Osteoblast (primary cell): ENCODE measurements at places on chromosomes 1 and 21. TPM values are rescaled to one million over a fixed set of nuclear protein-coding genes. Genes with fewer than 3 reads are reported as not detected.

Gene BATF3
- 0.36 and 0.59 TPM in 2 replicates for total RNA-seq

Gene BMP8B
- total RNA-seq: 0.29 and 0.36 TPM in 2 replicates

Gene TSPAN1
- total RNA-seq: 0.59 and 1.1 TPM in 2 replicates

Gene NBPF9
- 19.9 and 25.3 TPM in 2 replicates for total RNA-seq

Gene NTRK1
- 0.36 and 0.88 TPM in 2 replicates for total RNA-seq

Gene WNT3A
- not detected in 2 replicates for total RNA-seq

DNA sequence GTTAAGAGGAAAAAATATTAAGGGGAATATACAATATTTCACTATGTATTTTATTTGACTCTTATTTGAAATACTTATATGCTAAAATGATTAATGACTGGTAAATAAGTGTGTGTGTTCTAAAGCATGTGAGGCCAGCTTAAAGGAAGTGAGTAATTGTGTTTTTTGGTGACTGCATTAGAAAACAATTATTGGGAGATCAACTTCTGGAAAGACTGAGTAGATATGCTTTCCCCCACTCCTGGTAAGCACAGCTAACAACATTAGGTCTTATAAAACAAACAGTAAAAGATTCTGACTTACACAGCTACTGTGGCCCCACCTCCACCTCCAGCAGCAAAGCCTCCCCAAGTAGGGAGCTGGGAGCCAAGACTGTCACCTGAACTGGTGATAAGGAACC lies 403.0 kb downstream of the SRGAP2C start:
- DNase-seq: no peak

DNA sequence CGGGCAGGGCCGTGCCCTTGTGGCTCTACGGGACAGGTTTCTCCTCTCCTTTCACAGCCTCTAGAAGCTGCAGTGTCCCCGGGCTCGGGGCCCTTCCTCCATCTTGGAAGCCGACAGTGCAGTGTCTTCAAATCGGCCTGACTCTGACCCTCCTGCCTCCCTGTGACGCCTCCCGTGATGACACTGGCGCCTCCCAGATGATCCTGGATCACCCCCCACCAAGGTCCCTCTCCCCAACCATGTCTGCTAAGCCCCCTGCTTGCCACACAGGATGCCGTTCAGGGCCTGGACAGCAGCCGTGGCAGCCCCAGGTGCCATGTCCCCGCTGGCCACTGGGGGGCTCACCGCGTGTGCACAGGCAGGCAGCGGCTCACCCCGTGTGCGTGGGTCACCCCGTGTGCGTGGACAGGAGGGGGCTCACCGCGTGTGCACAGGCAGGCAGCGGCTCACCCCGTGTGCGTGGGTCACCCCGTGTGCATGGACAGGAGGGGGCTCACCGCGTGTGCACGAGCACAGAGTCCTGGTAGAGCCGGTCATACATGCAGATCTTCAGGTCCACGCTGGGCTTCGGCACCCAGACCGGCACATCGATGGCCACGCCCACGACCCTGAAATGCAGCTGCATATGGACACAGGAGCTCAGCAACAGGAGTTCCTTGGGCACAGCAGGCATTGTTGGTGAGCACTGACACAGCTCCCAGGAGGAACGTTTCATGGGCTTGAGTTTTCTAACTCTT lies 24.9 kb upstream of the TMEM52 start:
- DNase-seq: peak; percentile 97

DNA sequence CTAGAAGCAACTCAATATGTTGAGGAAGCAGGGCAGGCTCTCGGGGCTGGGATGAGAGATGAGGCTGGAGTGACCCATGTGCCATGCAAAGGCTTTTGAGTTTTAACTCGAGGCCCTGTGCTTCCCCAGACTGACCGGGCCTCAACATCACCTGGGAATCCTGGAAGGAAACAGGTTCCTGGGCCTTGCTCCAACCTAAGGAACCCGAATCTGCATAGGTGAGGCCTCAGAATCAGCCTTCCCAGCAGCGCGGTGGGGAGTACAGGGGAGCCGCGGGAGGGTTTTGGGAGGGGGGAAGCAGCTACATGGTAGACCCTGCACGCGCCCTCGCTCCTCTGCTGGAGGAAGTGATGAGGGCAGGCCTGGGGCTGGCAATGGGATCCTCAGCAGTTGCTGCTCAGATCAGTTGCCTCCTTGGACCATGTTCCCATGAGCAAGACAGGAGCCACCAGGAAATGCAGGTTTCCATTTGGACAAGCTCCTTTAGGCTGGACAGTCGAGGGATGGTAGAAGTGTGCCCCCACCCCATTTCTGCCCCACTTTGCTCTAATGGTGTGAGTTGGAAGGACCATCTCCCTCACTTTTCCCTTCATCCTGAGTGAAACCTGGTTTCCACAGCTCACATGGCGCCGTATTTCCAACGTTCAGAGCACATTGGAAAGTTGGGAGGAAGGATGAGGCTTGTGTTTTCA lies 4.5 kb upstream of the KIAA1614 start:
- peak; percentile 22 for DNase-seq

GRCh38 chr1:150262388-150263320 lies 5.1 kb downstream of the CA14 start:
- peak; percentile 57 for DNase-seq

DNA sequence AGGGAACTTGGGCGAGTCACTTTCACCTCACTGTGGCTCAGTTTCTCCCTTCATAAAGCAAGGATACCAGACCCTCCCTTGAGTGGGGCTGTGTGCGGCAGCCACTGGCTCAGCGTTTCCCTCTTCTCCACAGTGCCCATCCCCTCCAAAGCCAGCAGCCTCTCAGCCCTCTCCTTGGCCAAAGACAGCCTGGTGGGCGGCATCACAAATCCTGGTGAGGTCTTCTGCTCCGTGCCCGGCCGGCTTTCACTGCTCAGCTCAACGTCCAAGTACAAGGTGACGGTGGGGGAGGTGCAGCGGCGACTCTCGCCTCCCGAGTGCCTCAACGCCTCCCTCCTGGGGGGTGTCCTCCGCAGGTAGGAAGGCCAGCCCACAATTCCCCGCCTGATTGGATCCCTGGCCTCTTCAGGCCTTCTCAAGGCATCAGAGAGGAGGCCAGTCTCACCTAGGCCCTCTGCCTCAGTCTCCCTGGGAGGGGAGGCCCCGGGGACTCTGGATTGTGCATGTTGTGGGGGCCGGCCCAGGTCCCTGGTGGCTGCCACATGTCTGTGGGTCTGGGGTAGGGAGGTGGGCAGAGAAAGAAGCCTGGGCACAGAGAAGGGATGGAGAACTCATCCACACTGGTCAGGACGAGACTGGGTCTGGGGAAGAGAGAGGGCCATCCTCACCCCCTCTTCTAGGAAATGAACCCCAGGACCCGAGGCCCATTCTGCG lies 15.2 kb downstream of the TFAP2E start:
- DNase-seq: peak; percentile 52

GRCh38 chr1:185157599-185158412 lies 839 bp downstream of the SWT1 start:
- DNase-seq: no peak

DNA sequence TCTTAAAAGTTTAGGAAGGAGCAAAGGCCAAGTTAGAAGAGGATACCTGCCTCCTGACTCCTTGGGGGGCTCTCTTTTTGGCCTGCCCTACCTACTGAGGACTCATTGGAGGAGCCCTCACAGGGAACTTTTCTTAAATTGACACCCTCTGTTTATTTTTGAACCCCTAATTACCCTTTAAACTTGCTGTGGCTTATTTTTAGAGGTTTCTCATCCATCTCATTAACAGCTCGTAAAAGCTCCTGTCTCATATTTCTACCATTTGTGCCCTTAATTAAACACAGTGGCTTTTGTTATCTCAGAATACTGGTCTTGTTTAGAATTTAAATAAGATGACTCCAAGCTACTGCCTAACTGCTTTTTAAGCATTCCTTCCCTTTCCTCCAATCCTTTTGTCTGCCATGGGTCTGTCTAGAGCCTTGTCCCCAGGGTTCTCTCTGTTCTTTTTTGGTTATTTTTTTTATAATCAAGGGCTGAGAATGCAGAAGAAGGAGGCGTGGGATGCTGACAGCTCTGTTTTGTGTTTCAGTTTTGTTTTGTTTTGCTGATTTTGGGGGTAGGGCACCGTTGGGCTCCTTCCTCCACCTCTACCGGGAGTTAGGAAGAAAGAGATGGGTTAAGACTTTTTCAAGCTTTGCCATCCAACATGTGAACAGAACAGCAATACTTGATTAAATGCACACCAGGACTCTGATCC lies 78.0 kb downstream of the SYT6 start:
- peak; percentile 29 for DNase-seq

- peak; percentile 91 for DNase-seq
These were observed 15.6 kb upstream of the CHIA start for GRCh38 chr1:111275079-111275478.

DNA sequence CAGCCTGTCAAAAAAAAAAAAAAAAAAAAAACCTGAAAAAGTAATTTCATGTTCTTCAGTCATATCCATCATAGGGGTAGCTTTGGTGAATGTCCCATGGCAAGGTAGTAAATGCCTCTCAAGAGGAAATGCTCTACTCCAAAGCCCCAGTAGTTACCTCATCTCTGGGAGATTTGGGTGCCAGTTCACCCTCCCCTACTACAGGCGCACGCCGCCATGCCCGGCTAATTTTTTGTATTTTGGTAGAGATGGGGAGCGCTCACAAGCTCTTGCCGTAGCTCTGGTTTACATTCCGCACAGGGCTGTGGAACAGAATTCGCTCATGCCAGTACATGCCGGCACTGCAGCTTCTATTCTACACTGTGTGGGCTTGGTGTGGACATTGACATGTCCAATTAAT lies 13.7 kb downstream of the PIK3CD start:
- DNase-seq: no peak

DNA sequence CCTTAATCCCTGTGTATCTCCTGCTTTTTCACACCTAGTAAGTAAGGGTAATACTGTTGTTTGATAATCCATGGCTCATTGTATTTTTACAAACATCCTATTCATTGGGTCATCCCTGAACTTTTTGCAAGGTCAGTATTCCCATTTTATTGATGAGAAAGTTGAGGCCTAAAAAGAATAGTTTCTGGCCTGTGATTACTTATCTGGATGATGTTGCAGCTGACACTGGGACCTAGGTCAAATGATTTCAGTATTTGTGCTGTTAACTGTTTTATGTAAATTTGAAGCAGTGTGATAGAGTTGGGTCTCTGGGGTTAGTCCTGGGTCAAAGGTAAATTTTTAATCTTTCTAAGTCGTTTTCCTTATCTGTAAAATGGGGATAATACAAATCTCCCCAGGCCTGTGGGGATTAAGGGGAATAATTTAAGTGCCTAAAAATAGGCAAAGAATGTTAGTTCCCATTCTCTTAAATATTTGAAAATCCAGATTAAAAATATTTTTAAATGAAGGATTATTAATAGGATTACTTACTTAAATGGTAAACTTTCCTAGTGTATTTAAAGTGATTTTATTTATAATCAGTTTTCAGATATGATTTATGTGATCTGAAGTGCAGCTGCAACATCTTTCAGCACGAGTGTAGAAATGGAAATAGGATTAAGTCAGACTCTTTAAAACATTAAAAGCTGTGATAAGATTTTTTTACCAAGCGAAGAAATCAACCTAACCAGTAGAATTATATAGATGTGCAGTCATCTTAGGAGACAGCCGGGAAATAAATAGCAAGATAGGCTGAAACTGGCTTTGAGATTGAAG lies 4.3 kb downstream of the PPP2R5A start:
- no peak for DNase-seq

- DNase-seq: no peak
These were observed 22.4 kb upstream of the EPS15 start for GRCh38 chr1:51541313-51542050.

DNA sequence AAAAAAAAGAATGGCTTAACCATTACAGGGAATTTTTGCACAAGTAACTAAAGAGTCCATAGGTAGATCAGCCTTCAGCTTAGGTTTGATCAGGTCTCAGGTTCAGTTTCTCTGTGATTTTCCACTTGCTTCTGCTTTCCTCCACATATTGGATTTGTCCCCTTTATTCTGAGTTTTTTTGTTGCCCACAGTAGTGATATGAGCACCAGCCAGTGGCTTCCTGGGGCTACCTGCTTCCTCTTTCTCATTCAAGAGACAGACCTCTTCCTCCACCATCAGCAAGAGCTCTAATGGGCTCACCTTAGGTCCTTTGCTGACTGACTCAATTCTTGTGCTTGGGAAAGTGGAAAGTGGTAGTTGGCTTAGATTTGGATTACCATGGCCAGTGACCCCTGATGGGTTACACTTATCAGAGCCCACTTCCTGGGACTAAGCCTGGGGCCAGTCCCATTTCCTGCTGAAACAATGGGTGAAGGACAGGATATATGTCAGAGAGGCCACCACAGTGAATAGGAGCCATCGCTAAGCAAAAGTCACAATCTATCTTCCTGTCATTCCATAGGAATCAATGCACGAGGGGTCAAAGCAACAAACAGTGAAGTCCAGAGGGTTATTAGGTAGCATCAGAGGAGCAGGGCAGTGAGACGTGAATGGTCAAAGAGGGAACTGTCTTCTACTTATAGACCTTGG lies 12.8 kb upstream of the PLA2G2E start:
- no peak for DNase-seq

DNA sequence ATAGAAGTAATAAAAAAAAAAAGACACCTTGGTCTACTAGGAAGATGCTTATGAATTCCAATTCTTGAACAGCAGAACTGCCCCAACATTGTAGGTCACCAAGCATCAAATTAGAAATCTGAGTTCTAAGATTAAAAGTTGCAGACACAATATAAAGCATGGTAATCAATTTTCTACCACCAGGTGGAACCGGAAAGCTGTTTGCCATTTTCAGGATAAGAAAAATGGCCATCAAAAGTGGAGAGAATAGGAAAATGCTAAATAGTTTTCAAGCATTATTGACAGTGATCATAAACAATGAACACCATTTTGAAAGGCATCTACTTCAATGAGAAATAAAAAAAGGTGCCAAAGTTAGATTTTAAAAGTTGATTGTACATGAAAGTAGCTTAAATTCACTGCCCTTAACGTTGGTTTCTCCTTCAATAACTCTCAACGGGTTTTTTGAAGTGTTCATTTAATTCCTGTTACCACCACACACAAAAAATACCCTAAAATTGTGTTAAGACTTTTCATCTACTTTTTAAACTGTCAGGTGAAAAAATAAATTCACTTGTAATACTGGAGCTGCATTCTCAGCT lies 252.9 kb downstream of the KCNT2 start:
- no peak for DNase-seq

DNA sequence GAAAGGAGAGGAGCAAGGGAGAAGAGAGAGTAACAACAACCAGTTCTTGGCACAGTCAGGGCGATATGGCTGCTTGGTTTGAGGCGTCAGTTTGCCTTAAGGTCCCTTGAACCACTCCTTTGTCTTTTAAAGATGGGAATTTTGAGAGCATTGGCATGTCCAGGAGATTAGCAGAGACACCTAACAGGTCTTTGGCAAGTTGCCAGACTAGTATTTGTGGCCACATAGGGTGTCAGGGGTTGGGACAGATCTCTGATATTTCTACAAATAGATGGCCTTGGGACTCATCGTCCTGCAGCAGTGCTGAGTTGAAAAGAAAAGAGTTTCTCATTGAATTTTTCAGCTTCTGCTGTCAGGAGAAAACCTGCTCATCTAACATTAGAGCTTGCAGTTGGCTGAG lies 55.3 kb upstream of the KCND3 start:
- no peak for DNase-seq

- DNase-seq: no peak
These were observed 4.0 kb downstream of the FAAP20 start for GRCh38 chr1:2190491-2190976.

DNA sequence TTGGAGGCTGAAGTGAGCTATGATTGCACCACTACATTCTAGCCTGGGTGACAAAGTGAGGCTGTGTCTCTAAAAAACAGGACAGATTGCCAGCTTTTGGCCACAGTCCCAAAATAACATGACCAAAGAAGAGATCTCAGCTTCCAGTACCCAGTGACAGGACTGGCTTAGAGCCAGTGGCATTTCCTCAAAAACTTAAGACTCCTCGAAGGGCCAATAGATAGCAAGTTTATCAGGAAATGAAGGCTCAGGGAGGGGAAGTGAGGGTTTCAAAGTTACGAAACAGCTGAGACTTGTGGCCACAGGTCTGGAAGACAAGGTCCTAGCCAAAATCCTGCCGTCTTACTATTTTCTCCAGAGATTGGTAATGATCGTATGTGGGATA lies 6.3 kb upstream of the TMEM39B start:
- DNase-seq: peak; percentile 69
